Neural progenitor cell (in vitro differentiated cells): ENCODE measurements at places on chromosomes 16 and 17.

DNA sequence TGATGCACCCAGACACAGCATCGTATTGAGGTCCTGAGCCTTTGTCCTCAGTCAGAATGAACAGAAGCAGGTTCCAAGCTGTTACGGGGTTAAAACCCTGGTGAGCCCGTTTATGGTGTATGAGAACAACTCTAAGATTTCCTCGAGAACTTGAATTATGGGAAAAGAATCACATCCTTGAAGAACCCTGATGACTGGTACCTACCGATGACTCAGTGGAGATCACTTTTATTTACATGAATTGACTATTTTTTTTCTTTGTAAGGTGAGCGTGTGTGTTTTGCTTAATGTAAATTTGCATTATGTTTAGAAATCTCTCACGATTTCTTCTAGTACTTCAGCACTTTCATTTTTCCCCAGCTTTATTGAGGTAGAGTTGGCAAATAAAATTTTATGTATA is 3.3 kb upstream of the KRTAP4-4 start:
- no peak for DNase-seq

GRCh38 chr17:35963663-35964062 is 17.6 kb downstream of the CCL16 start:
- DNase-seq, result no peak

DNA sequence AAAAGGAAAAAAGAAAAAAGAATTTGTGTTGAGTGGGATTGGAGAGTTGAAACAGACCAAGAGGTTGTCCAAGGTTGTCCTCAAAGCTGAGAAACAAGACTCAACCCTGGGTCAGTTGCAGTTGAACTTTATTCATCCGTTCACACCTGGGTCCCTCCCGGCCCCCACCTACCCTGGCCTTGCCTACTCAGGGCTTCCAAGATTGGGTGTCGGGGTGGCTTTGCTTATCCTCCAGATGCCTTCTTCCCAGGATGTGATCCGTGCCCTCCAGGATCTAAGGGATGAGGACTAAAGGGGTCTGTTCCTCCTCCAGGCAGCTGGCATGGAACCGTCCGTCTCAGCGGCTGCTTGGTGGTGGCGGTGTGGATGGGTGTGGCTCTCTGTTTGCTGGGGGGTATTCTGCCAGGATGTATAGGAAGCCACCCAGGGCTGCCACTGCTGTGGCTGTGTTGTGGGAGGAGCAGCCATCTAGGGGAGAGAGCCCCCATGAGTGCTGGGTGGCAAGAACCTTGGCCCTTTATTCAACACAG is 10.3 kb upstream of the NAGPA start:
- DNase-seq, result no peak

GRCh38 chr16:89233678-89234490 is 16.4 kb downstream of the ZNF778 start:
- DNase-seq, result no peak

DNA sequence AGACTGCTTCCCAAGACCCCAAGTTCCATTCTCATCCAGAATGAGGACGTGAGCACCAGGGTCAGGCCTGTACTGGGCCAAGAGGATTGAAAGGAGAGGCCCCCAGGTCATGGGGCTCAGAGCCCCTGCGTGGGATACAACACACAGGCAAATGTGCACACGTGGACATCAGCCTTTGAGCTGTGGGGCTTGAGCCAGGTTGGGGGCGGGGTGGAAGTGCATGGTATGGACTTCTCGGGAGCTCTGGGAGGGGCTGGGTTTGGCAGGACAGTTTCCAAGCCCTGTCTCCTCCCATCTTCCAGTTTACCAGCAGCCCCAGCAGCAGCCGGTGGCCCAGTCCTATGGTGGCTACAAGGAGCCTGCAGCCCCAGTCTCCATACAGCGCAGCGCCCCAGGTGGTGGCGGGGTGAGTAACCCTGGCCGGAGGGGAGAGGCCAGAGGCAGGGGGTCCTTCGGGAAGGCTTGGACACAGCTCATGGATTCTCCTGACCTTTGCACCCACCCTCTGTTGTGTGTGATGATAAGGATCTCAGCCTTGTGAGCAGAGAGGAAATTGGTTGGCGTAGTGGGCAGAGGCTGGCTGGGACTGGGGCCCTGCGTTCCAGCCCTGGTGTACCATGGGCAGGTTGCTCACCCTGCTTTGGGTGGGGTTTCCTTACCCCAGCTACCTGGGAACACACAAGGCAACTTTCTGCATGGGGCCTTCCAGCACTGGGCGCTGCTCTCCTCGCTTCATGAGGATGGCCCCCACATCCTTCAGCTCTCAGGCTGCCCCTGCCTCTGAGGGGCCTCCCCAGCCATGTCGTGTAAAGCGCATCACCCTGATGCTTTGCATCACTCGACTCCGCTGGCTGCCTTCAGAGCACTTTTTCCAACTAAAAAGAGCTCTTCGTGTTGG is 10.4 kb upstream of the LASP1NB start:
- no peak for DNase-seq

DNA sequence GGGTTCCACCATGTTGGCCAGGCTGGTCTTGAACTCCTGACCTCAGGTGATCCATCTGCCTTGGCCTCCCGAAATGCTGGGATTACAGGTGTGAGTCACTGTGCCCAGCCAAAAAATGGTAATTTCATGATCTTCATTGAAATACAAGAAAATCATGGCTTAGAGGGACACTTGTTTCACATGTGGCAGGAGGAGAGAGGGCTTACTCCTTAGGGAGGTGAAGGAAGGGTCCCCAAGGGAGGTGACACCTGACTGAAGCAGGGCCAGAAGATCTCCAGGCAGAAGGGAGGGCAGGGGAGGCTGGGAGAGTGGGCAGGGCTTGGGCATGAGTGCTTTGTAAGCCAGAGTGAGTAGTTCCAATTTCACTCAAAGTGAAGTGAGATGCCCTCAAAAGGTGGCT is 20.0 kb upstream of the ITGAX start:
- DNase-seq, result no peak

DNA sequence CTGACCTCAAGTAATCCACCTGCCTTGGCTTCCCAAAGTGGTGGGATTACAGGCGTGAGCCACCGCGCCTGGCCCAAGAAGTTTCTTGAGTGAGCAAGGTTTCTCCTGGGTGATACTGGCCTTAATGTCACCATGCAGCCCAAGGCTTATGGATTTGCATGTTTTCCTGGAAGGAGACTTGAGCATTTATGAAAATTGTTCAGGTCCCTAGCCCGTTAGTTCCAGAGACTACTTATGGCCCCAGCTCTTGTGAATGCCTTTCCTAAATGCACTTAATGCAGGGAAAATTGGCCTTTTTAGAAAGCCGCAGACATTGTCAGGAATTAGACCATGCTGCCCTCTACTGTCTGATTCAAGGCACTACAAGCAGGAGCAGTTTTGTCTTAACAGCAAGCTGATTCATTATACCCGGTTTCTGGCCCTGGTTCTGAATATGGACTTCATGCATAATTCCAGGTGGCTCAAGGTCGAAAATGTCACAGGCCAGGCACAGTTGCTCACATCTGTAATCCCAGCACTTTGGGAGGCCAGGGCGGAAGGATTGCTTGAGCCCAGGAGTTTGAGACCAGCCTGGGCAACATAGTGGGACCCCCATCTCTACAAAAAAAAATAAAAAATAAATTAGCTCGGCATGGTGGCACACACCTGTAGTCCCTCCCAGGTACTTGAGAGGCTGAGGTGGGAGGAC is 91.3 kb downstream of the SNX29 start:
- DNase-seq, result peak; percentile 77

GRCh38 chr16:379961-380761 is 1.6 kb downstream of the PGAP6 start:
- DNase-seq, result no peak

DNA sequence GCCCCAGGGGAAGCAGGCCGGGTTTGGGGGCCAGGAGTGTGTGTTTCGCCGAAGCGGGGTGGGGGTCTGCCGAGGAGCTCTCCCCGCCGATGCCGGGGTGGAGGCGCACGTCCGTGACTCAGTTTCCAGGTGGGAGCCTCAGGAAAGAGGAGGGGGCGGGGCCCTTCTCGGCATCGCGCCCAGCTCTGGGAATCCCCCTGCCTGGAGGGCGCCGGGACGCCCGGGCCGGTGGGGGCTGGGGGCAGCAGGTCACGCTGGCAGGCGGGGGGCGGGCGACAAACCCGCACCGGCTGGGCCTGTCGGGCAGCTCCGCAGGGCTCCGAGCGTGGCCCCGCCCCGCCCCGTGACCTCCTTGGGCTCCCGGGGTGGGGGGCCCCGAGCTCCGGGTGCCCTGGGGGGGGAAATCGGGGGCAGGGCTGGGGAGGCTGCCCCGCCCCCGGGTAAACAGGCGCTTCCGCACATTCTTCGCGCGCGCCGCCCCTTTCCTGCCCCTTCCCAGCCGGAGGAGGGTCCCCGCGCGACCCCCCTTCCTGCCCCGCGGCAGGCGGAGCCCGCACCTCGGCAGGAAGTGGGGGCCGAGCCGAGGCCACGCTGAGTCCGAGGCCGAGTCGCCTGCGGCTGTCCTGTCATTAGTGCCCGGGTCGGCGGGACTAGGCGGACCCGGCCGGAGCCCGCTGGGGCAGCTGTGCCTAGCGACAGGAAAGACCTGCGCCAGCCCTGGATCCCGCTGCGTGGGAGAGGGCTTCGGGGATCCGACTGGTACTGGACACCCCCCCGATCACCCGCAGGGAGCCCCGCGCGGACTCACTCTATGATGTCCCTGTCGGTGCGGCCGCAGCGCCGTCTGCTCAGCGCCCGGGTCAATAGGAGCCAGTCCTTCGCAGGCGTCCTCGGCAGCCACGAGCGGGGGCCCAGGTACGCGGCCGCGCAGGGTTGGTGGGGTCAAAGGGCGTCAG is 9.3 kb downstream of the RIPOR1 start:
- DNase-seq, result peak; percentile 71

GRCh38 chr16:10663744-10664143 is 31.0 kb downstream of the TEKT5 start:
- no peak for DNase-seq
